ENCODE measurements at places on chromosomes 4 and X. TPM values are rescaled to one million over a fixed set of nuclear protein-coding genes. Genes with fewer than 3 reads are reported as not detected.
A peak's percentile ranks its signal among the peaks of the same experiment; 100 is the strongest.

GRCh38 chrX:122586831-122587230, 597.2 kb upstream of the GRIA3 start:
- DNase-seq = no peak

DNA sequence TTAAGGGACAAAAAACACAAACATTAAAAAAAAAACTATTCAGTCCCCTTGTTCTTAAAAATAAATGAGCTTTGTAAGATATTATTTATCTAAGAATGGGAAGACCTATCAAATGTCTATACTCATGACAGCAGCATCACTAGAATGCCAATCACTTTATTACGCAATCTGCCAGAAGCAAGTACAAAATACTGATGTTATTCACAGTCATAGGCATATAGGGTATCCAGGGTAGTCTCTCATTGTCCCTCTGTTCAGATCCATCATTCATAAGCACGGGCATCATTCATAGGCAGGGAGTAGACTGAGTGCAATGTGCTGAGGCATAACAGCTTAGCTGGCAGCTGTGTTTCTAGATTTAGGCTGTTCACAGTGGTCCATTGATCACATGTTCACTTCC, 109.1 kb downstream of the EPHA5 start:
- no peak for DNase-seq

DNA sequence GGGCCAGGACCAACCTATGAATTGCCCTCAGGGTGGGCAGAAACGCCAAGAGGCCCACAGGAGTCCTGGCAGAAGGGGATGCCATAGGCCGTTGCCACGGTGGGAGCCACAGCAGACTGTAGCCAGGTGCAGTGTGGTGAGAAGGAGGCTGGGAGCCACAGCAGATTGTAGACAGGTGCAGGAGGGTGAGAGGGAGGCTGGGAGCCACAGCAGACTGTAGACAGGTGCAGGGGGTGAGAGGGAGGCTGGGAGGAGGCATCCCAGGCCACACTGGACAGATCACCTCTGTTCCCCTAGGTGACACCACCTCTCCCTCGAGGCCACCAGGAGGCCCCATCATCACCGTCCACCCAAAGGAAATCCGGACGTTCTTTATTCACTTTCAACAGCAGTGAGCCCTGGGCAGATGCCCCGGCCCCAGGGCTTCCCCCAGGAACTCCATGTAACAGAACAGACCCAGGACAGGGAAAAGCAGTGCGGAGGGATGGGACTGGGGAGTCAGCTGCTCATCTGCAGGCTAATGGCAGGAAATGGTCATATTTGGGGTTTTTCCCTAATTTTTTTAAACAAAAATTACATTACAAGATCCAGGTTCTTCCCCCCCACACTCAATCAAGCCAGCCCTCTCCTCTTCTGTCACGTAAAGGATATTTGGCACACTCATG, 19.5 kb upstream of the MRFAP1 start:
- DNase-seq = no peak

DNA sequence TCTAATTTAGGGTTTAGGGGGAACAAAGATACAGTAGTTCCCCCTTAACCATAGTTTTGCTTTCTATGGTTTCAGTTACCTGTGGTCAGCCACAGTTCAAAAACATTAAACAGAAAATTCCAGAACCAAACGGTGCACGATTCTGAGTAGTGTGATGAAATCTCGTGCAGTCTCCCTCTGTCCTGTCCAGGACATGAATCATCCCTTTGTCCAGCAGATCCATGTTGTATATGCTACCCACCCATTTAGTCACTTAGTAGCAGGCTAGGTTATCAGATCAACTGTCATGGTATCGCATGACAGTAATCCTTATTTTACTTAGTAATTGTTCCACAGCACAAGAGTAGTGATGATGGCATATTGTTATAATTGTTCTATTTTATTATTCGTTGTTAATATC, 556.1 kb downstream of the IL1RAPL1 start:
- no peak for DNase-seq

DNA sequence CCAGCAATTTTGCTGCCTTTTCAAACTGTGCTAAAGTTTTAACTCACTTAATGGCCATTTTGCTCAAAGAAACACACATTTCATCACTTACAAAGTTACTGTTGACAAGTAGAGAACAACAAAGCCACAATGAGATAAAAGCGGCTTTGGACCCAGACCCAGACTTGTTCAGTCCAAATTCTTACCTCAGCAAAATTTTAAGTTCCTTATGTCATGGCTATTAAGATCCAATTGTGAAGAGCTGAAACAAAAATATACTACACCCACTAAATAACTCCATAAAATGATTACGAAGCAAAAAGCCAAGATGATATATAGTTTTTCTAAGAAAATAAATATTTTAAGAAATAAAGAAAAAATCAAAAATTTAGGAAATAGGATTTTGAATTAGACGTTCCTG, 137.0 kb upstream of the INPP4B start:
- DNase-seq = no peak

DNA sequence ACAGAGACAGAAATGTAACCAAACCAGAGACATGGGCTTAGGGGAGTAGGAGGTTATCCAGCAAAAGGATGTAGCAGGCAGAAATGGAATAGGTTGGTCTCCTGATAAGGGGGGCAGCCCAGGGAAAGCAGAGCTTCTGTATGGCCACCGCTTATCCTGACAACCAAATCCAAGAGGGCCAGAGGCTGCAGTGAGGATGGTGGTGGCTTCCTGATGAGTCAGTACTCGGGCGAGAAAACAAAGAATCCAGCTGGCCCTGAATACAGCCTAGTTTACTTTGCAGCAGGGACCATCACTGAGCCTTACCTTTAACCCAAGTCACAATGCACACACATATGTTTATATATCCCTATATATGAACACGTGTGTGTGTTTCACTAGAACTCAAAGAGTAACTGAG, 129.7 kb upstream of the FTHL17 start:
- DNase-seq = no peak

DNA sequence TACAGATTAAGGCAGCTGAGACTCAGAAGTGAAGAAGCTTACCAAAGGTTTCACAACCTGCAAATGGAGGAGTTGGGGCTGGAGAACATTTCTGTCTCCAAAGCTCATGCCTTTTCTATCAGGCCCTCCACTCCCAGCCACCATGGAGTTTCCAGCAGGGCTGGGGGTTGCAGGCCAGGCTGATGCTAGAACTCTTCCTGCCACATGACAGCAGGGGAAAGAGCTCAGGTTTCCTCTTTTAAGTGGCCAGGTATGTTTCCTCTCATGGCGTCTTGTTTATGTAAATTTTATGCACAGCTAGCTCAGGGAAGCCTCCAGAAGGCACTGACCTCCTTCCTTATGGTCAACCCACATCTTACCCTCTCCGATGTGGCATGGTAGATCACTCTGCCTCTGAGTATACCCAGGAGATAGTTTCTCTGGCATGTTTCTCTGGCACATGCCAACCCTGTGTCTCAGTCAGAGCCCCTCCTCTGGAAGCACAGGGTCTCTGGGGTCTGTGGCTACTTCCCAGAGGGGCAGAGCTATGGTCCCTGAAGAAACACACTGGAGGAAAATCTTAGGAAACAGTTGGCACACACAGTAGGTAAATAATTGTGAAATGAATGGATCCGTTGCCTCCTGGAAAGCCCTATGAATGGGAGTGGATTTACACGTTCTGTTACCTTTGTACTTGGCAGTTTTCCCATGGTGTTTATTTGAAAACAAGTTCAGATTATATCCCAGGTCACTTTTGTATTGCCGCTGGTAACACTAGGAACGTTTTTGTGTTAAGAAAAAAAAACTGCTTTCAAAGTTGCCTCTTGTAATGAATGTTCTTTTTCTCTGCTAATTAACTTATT, 28.9 kb downstream of the PDK3 start:
- DNase-seq = no peak

DNA sequence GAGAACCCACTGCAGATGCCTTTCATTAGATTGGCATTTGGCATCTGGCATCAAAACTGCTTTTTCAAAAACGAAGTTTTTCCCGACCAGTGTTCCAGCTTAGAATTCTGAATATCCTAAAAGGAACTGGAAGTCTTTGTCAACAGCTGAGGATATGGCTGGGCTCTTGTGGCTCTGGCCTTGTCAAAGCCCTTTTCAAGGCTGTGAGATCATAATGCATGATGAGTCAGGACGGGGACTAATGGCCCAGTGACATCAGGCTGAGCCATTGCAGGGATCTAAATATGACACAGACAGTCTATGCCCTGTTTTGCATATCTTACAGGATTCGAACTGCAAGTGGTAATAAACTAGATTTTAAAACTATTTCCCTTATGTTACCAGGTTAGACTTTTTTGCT, 306.4 kb downstream of the PTTG2 start:
- no peak for DNase-seq

DNA sequence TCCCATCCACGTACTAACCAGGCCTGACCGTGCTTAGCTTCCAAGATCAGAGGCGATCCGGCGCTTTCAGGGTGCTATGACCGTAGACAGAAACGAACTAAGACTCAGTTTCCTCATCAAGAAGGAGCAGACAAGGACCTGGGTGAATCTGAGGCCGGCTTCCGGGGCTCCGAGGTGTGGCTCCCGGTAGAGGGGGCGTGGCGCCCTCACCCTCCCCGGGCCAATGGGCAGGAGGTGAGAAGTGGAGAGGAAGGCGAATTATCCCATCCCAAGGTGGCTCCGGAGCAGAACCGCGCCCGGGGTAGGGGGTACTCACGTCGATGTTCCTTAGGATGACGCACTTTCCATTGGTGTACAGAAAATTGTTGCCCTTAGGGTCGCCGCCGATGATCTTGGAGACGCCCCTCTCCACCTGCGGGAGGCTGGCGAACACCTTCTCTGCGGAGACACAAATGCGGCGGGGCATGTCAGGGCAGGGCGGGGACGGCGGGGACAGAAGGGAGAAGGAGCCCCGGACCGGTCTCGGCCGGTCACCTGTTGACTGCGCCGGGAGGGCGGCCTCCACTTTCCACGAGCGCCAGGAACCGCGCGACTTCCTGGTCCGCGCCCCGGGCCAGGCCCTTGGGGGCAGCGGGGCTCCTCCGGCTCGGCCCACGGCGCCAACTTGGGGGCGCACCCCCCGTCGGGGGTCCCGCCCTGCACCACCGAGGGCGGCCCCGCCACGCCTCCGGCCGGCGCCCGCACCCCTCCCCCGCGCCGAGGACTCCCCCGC, 616 bp downstream of the WDR1 start:
- DNase-seq = peak; percentile 90

DNA sequence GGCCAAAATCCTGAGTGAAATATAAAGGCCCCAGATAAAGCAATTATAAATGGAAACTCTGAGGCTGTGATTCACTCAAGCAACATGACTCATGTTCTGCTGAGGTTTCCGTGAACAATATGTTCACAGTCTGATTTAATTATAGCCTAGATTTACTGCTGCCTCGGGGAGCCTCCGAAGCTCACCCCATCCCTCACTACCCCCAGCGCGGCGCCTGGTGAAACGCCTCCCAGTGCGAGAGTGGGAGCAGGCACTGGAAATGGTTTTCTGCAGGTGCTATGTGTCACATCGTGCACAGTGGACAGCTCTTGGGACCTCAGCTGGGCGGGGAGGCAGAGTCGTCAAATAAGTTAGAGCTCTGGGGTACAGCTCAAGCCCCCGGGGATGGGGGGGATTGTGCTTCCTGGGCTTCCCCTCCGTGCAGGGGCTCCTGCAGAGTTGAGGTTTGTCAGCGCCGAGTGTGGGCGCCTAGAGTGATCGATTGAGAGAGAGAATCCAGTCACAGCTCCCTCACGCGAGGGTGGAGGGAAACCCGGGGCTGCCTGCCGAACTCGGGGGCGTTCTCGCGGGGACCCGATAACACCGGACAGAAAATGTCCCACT, 110.6 kb downstream of the PHKA2 start:
- no peak for DNase-seq

- no peak for DNase-seq
Measured at GRCh38 chr4:172287117-172287516, 473.9 kb downstream of the GALNTL6 start.

DNA sequence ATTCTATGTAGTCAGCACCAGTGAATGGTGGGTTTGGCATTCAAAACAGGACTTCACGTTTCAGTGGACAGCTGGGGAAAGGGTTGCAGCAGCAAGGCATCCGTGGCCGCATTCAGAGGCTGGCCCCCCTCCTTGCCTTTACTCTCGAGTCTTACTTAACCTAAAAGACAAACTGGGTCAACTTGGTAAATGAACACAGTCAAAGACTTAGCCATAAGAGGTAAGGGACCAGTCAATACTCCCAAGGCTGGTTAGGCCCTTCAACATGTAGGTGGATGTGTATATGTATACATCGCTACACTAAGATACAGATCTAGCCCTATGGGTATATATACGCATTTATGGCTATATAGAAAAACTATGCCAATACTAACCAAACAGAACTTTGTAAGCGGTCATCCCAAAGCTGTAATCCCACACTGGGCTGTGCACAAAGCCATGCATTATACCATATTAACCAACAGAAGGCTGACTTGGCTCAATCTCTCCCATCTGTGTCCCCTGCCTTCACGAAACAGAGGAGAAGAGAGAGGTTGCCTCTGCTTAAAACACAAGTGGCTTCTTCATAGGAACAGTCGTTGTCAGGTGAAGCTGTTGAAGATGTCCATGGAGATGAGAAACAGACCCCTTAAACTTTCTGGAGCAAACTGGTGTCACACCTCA, 61.9 kb downstream of the TSC22D3 start:
- no peak for DNase-seq

GRCh38 chrX:54171527-54172250, 11.4 kb downstream of the FAM120C start:
- DNase-seq = no peak

DNA sequence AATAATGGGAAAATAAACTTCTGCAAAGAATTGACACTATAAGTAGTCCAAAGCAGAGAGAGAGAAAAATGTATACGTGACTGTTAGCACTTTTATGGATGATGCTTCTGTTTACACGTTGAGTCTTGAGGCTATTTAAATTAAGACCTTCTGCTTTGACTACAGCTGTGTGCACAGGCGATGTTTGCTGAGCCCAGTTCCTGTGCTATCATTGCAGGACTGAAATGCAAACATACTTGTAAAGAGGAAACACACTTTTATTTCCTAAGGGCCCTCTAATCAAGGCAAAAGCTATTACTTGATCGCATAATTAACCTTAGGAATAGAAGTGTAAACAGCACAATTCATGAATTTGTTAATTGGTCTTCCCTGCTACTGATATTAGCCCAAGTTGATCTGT, 226.9 kb downstream of the FBXW7 start:
- DNase-seq = no peak

- DNase-seq = no peak
Measured at GRCh38 chrX:150203248-150203645, 159.9 kb upstream of the MAMLD1 start.

GRCh38 chrX:31266203-31267076, 194.6 kb upstream of the FTHL17 start:
- DNase-seq = peak; percentile 60

DNA sequence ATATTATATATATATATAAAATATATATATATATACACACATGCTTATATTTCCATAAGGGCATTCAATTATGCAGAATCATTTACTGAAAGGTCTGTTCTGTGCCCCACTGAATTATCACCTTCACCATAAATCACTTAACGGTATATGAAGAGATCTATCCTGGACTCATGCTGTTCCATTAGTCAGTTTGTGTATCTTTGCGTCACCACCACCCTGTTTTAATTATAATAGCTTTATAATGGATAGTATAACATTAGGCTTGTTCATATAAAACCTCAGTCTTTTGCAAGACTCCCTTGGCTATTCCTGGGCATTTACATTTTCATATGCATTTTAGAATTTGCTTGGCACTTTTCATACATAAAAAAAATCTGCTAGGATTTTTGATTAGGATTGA, 19.1 kb downstream of the WDR17 start:
- DNase-seq = no peak

NLGN3 gene
- total RNA-seq = 0.94 TPM

PABPC1L2A gene
- not detected for total RNA-seq

ADH1B gene
- total RNA-seq = 43.9 TPM

NPNT gene
- total RNA-seq = 16.9 TPM

MAGEE2 gene
- total RNA-seq = 0.25 TPM

NR3C2 gene
- 205 TPM for total RNA-seq

TRPC5OS gene
- not detected for total RNA-seq

LPAR4 gene
- total RNA-seq = 0.29 TPM

PNMA6A gene
- 0.26 TPM for total RNA-seq

NKX3-2 gene
- total RNA-seq = 26.3 TPM

Data from mucosa of descending colon (tissue), 3 donors.